Kidney (tissue), 22 donors: ENCODE measurements at places on chromosomes 3 and 15.

DNA sequence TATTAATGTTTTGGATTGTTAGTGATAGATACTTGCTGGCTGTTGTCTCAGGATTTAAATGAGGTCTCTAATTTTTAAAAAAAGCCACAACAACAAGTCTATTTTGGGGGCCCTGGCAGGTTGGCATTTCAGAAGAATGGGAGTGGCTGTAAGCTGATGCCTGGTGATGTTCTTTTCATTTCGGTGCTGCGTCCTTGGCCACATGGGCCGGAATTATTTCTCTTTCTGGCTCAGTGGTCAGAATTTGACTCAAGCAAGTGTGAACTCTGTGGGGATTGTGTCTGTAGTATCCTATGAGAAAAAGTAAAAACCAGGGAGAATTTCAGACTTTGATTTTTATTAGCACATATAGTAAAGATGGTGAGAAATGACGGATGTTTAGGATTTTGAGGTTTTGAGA, 203.0 kb downstream of the AKAP13 start:
- DNase-seq = no peak

DNA sequence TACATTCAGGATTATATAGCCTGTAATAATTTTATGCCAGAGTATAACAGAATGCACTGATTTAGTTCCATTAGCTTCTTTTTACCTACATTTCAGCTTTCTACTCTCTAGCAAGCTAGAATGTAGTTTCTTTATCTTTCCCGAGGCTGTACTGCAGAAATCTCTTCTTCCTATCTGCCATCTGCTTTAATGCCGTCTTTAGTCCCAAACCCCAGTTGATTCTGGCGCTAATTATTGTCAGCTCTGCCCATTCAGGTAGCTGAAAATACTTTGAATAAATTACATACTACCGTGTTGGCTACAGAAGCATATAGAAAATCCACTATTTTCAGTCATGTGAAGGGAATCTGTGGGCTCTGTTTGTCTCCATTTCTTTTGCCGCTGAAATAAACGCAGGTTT, 706.7 kb downstream of the NTRK3 start:
- DNase-seq = no peak

DNA sequence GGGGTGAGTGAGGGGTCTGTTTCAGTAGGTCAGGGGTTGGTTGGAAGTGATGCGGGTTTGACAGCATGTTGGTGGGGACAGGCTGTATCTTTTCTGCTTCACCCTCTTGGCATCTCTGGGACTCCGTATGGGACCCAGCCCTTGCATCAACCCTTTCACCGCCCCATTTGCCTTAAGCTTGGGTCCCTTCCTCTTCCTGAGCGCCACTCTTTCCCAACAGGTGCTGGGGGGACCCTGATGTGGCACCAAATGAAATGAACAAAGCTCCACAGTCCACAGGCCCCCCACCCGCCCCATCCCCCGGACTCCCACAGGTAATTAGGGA, 1.1 kb downstream of the EIF4G1 start:
- DNase-seq = no peak

DNA sequence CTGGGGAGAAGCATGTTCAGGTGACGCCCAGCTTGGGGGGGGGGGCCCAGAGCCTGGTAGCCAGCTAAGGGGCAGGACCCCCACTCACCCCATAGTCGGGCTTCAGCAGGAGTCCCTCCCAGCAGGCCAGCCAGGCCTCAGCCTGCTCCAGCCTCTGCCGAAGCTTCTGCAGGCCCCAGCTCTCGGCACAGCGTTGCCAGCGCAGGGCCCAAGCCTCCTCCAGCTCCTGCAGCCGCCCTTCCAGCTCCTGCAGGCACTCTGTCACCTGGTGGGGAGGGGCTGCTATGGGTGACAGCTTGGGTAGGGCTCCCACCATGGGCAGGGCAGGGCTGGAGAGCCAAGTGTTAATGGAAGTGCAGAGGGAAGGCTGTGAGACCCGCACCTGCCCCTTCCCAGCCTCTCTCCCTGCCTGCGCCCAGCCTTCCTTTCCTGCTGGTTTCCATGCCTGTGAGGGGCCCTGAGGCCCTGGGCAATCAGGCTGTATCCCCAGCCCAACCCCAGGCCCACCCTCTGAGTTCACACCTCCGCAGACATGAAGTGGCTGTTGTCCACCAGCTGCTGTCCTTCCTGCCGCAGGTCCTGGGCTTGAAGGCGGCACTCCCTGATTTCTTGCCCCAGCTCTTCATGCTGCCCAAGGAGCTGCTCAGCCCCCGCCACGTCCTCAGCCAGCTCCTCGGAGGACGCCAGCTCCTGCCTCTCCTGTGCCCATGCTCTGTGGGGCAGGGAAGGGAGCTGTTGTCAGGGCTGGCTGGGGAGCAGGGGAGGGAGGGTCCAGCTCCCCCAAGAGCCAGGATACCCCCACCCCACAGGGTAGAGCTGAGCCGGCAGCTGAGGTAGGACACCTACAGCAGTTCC, 14.3 kb downstream of the PLA2G4B start:
- no peak for DNase-seq

DNA sequence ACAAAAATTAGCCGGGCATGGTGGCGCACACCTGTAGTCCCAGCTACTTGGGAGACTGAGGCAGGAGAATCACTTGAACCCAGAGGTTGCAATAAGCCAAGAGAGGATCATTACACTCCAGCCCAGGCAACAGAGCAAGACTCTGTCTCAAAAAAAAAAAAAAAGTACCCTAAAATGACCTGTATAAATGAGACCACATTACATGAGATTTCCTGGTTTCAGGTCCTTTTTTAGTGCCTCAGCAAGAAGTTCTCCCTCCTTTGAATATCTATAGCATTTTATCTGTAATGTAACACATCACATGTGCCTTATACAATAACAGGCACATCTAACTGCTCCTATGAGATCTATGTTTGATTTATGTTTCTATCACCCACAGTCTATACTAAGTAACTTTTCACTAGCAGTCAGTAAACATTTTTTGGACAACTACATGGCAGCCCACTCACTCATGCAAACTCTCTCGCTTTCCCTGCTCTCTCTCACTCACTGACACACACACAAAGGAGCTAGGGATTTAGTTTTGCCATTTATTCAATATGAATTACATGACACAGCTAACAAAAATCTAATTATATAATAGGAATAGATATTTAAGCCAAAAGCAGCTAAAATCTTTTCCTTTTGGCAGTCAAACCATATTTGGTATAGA, 34.1 kb downstream of the ADAM10 start:
- DNase-seq = no peak

DNA sequence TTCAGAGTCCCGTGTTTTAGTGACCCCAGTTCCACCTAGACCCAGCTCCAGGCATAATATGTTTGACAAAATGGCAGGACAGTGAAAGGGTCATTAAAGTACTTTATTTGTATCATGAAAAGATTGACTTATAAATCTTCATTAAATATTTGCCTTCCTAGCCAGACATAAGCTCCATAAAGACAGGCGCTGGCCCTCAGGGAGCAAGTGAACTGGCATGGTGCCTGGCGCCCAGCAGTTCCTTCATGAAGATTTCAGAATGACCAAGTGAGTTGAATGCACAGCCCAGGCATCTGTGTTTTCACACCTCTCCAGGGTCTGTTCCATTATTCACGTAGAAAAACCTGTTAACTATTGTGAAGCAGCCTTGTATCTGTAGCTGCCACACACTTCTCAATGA, 166.2 kb downstream of the GAP43 start:
- DNase-seq = no peak
